AG09319 (cell line): ENCODE measurements at places on chromosomes 4 and X.
A peak's percentile ranks its signal among the peaks of the same experiment; 100 is the strongest.

- DNase-seq, result no peak
These were observed 8.7 kb downstream of the GUCY2F start for GRCh38 chrX:109472939-109473735.

- DNase-seq, result peak; percentile 57
These were observed 102.0 kb upstream of the LSM6 start for GRCh38 chr4:146073517-146073916.

DNA sequence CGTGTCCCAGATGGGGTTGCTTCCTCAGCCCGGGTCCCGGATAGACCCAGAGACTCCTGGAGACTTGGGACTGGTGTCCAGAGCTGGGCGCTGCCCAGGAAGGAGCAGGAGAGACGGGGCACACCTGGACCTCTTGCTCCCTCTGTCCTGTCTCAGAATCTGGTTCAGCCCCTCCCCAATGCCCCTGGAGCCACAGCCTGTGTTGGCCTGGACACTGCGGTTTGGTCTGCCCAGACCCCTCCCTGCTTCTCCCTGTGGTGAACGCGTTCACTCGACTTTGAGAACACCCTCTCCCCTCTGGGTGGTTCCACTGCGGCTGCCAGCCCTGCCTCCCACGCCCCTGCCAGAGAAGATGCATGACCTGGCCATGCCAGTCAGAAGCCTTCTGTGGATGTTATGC lies 111.1 kb downstream of the HMX1 start:
- no peak for DNase-seq

DNA sequence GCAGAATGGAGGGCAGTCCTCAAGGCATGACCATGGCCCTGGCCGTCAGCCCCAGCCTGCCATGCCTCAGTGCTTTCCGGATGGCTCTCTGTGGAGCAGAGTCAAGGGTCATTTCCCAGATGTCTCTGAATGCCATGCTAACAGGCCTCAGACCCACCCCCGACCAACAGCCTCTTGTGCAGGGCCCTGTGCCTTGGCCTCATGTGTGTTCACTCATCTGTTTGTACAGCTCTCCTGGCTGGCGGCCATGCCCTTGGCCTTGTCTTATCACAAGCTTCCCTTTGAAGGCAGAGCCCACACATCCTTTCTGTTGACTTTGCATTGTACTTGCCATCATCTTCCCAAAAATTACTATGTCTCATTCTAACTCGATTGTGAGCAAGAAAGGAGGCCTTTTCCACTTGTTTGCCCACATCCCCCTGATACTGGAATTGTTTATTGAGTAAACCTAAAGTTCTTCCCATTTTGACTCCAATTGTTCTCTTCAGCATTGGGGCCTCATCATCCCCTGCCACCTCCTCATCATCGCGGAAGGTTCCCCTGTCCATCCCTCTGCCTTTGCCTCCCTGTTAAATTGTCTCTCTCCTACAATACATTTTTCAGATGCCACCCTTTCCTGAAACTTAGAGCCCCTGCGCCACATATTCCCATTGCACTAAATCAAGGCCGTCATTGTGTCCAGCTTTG lies 6.3 kb downstream of the CA5B start:
- DNase-seq, result no peak

GRCh38 chr4:25536564-25537320 lies 118.9 kb upstream of the SLC34A2 start:
- no peak for DNase-seq

DNA sequence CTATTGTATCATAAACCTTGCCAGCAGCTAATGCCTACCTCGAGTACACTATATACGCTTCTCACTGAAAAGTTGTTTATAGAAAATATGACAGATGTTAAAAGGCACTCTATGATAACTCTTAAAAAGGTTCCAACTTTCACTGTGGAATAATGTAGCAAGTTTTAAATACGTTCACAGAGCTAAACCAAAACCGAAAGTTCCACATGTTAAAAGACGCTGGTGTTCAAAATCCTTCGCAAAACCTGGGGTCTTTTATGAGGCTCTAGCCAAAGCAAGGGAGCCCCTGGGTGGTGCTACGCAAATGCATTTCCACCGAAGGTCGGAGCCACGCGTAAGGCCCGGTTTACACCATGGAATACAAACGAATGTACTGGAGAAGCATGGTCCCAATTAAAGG lies 103.7 kb upstream of the TENM3 start:
- no peak for DNase-seq

DNA sequence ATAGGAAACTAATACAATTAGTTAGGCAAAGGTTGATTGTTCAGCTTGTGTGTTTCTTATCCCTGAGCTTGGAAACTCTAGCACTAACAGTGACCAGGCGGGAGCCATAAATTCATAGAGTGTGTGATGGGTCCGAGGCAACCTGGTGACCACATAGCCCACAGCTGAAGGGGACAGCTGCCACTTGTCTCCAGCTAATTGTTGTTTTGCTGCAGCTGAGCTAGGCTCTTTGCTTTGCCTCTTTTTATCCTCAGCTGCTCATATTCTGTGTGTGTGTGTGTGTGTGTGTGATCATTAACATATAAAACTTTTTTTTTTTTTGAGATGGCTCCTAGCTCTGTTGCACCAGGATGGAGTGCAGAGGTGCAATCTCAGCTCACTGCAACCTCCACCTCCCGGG lies 53.2 kb downstream of the DOCK11 start:
- no peak for DNase-seq

GRCh38 chrX:40168480-40169011 lies 70.8 kb upstream of the BCOR start:
- DNase-seq, result no peak

- DNase-seq, result no peak
These were observed 4.0 kb downstream of the HAND2 start for GRCh38 chr4:173526027-173526482.

- DNase-seq, result no peak
These were observed 1.4 kb downstream of the GRIPAP1 start for GRCh38 chrX:49000636-49001035.

DNA sequence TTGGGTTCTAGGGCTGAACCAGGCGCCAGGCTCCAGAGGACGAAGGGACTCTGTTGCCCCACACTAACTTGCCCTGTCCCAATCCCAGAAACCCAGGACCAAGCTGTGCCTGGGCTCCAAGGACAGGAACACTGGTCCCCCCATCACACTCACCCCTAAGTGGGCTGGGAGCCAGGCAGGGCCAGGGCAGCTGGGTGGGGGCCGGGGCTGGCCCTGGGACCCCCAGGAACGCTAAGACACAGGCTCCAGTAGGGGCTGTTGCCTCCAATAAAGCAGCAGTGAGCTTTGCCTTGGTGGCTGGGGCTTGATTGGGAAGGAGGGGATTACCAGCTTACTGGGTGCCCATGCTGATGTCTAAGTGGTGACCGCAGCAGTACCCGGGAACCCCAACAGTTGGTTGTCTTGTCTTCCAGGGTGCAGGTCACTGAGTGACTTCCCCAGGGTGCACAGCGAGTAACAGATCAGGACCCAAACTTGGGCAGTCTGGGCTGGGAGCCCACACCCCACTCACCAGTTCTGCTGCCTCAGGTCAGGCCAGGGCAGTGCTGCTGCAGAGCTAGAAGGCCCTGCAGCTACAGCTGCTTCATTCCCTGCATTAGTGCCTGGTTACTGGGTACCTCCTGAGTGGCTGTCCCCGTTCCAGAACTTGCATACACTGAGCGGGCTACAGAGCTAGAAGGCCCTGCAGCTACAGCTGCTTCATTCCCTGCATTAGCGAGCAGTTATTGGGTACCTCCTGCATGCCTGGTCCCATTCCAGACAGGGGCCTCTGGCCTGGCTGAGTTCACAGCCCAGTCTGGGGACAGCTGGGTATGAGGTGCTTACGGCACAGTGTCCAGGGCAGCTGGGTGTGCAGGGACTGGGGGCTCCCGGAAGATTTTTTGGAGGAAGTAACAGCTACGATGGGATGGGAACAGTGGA lies 9.4 kb upstream of the ADD1 start:
- no peak for DNase-seq

DNA sequence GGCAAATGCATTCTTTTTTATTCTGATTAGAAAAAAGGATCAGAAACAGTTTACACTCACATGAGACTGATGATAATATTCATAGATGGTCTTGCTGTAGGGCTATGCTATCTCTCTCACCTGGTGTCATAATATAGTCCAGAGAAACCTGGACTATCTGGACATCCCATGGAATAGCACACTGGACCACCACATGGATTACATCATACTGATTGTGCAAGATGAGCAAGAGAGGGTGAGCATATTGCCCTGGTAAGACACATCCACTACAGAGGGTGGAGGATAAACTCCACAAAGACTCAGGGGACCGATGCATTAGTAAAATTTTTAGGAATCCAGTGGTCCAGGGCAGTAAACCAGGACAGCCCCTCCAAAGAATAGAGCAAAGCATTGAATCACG lies 8.2 kb downstream of the SYN1 start:
- DNase-seq, result no peak

DNA sequence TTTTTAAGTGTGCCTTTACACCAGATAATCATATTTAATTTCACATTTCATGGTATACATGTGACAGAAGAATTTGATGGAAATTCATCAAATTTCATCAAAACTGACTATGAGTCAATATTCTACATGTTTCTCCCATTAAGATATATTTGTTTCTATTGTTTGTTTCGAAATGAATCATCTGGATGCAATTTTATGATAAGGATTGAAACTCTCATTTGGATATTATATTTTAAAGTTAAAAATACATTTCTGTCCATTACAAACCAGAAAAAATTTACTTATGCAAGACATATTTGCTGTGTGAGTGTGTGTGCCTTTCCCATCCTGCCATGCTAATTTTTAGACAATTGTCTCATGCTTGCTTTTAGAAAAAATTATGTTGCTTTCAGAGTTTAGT lies 52.2 kb downstream of the SULT1B1 start:
- DNase-seq, result no peak

GRCh38 chr4:143364063-143364462 lies 27.4 kb downstream of the GAB1 start:
- no peak for DNase-seq

DNA sequence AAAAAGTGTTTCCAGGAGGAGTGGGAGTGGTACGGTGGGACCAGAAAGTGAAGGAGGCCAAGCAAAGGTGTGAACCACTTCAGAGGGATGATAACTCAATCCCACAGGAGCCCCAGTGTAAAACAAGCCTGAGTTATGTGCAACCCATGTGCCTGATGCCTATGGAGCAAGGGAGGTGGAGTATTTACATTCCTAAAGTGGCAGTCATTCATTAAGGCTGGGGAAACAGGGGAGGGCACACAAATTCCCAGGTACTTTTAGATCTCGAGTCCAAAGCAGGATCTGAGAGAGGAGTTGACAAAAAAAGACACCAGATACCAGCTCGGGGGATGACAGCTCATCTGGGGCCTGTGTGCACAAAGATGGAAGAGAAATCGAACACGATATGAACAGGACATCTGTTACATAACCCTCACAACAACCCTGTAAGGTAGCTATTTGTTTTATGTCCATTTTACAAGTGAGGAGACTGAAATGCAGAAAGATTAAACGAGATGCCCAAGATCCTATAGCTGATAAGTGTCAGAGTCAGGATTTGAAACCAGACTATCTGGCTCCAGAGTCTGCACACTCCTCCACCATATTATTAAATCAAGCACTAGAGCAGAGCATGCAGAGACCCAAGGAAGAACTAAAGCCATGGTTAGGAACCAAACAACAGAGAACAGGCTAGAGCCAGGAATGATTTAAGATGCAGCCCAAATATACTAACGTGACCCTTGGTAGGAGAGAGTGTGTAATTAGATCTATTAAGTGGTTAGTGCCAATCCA lies 91.9 kb upstream of the MAPK10 start:
- DNase-seq, result no peak

- DNase-seq, result peak; percentile 10
These were observed 74.7 kb downstream of the GALNT7 start for GRCh38 chr4:173243321-173243720.

DNA sequence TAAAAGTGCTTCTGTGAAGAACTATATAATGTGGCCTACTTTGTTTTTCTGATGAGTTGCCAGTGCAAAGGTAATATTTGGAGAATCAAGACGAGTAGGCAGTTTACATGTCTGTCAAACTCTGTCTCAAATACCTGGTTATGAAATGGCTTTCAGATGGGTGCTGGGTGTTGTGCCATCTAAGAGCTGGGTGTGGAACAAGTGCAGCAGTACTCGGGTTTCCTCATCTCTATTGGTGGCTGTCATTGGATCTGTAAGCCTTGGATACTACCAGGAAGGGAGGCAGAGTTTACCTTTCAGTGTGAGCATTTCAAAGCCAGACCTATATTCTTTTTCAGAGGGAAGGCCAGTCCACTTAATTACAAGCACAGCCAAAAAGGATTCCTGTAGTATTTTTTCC lies 37.2 kb downstream of the MTM1 start:
- DNase-seq, result no peak

DNA sequence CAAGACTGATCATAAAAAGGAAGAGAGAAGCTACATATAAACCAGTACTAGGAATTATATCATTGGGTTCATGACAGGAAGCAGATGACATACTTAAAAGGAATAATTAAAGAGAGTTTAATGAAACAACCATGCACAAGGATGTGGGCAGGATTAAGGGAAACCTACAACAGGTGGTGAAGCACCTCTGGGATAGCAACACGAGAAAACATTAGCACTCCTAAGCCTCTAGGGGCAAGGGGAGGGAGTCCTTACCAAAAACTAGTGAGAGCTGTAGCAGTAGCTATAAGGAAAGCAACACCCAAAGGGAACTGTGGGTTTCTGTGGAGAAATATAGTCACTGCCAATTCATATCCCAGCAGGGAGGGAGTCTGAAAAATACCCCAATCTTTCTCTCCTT lies 7.2 kb upstream of the THOC2 start:
- no peak for DNase-seq

- no peak for DNase-seq
These were observed 108.0 kb downstream of the KDR start for GRCh38 chr4:55017406-55017805.

DNA sequence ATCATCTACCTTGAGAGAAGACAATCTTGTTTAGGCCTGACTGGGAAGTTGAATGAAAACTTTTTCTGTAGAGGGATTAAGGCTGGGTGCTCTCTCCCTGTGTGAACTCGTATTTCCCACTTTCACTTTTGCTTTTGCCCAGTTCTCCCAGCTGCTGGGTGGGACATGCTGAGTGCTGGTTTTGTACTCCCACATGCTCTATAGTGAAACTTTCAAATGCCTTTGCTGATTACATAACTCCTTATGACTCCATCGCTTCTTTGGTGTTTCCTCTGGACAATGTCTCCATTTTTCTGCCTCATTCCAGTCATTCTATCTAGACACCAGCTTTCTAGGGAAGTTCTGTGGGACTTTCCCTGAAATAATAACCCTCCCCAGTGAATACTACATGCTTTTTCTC lies 100.5 kb downstream of the CLNK start:
- no peak for DNase-seq

GRCh38 chrX:150507251-150507856 lies 61.1 kb upstream of the MTM1 start:
- no peak for DNase-seq
